ENCODE measurements at places on chromosomes 12 and 14.

GRCh38 chr14:55454264-55455002 is 14.0 kb upstream of the TBPL2 start:
- DNase-seq: no peak

DNA sequence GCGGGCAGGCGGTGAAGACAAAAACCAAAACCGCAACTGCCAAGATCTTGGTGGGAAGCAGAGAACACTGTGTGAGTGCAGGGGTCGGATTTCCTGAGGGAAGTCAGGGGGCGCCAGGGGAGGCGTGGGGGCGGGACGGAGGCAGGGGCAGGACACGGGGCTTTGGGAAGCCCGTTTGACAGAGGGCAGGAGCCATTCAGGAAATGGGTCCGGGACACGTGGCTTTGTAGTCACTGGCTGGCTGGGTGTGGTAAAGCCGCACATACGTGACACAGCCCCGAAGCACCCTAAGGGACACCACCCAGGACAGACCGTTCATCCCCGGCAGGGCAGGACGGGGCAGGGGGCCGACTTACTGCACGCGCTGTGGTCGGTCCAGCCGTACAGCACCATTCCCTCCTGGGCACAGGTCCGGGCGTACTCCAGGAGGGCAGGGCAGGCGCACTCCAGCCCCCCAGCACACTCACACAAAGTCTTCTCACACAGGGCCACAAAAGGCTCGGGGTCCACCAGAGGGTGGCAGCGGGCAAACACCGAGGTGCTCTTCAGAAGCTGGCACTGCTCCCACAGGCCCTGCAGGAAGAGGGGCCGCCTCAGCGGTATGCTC is 49.4 kb downstream of the VWF start:
- DNase-seq: no peak

DNA sequence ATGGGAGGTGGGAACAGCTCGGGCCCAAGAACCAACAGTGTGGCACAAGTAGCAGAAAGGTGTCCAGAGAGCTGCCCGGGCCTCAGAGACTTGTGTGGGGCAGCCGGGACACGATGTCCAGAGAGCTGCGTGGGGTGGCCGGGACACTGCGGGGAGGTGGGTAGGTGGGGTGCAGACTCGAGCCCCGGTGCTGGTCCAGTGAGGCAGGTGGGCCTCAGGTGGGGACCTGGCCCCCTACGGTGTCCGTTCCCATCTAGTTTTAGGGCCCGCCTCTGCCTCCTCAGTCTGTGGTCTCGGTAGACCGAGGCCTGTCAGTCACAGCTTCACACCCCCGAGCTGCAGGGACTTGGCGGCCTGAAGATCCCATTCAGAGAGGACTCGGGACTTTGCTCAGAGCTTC is 6.3 kb upstream of the FBRSL1 start:
- no peak for DNase-seq

- no peak for DNase-seq
Observed at GRCh38 chr12:20474016-20474415, 105.7 kb downstream of the PDE3A start.

DNA sequence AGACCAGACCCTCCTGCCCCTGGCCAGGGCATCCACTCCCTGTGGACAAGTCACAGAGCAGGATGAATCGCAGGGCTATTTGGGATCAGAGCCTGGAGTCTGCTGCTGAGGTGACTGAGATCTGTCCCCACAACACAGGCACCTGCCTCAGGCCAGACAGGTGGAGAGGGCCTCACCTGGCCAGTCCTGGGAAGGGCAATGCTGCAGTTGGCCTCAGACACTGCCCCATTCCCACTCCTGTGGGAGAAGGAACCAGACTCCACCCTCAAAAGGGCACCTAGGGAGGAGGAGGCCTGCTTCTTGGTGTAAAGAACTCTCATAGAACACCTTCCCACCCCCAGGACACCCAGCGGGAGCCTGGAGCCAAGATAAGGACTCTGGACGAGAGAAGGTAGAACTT is 48.3 kb upstream of the PLEKHG6 start:
- DNase-seq: no peak

DNA sequence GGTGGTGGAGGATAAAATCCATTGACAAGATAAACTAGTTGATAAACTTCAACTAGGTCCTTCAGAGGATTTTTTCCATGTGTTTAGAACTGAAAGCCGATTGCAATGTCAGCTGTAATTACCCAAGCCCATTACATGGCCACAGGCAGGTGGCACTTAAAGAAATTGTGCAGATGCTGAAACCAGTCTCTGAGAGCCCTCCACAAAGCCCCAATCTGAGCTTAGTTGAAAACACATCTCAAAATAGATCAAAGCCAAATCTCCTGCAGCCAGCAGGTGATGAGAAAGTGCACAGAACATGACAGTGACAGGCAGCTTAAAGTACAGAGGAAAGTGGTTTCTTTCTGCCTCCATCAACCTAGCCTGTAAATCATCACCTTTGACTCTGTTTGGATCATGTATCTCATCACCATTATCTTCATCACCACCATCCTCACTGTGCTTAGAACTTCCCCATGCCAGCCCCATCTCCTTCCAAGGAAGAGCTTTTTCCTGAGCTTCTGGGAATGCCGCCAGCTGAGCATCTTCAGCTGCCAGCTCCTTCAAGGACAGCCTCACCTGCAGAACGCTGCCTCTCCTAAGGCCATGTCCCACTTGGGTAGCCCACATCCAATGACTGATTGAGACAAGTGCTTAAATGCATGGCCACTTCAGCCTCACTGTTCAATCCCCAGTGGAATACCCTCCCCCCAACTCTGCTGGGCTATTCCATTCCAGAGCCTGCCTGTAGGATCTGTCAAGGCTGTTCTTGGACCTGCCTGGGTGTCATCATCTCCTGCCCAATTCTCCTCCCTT is 219.5 kb upstream of the TMEM132C start:
- no peak for DNase-seq

GRCh38 chr14:50750323-50750722 is 80.6 kb downstream of the NIN start:
- DNase-seq: no peak

DNA sequence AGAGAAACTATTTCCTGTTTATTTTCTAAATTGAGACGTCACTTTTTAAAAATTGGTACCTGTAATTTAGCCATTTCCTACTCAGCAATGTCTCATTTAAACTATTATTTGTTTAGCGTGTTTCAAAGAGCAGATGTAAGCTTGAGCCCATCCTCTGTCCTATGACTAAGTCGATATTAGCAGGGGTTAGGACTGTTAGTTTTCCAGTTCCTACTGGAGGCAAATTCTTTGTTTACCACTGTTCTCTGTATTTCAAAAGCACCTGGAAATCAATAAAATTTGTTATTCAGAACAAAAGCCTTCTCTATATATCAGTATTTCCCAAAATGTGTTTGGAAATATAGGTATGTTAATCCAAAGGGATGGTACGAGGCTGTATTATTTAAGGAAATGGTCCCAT is 42.4 kb downstream of the MDM2 start:
- no peak for DNase-seq
